ENCODE measurements at places on chromosomes 7 and 10.

- no peak for DNase-seq
Measured at GRCh38 chr7:131689662-131690234, 133.3 kb upstream of the PODXL start.

DNA sequence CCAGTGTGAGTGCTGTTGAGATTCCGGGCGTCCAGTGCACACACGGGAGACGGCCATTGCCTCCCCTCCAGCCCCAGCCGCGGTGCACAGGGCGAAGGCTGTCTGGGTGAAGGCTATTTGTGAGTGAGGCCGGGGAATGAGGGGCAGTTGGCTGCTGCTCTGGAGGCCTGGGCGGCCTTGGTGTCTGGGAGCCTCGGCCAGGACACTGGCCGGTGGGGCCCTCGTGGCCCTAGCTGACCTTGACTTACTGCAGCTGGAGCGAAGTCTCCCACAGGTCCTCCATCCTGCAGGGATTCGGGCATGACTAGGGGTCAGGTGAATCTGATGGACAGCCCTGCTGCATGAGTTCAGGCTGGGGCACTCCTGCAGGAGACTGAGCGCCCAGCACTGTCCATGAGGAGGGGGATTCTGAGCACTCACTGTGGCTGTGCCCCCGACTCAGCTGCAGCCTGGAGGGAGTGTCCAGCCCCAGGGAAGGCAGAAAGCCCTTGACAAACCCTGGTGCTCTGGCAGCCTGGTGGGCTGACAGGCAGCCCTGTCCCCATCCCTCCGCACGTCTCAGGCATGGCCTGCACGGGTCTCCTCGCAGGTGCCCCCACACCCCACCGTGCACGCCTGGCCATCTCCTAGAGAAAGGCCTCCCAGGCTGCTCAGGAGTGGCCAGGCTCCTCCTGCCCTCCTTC, 52.7 kb upstream of the FAM20C start:
- no peak for DNase-seq

- DNase-seq = no peak
Measured at GRCh38 chr10:8817299-8817698, 762.8 kb downstream of the GATA3 start.

DNA sequence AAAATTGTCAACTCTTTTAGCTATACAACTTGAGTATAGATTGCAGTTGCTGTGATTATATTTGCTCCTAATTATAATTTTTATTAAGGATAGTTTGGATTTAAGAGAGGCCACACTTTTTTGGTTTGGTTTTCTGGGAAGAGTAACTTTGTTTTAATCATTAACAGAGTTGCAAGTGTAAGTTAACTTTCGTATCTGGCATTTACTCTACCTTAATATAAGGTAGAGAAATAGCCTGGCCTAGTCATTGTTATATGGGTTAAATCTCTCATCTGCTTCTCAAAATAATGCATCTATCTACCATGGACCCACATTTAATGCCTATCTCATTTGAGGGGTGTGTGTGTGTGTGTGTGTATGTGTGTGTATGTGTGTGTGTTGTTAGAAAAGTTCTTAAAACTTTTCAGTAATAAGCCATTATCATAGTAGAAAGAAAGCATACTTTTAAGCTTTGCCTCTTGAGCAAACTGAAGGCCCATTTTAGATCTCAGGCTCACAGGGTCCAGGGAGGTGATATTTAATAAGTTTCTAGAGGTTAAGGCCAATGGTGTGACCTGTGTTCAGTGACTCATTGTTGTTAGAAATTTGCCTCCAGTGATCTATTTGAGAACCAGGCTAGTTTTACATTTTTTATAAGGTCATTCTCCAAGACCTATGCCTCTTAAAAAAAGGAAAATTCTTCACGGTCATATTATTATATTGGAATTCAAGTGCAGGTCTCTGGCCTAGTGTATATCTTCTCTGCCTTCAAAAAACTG, 10.9 kb upstream of the TEX47 start:
- DNase-seq = no peak

- DNase-seq = no peak
Measured at GRCh38 chr7:21304808-21305375, 123.0 kb upstream of the SP4 start.

DNA sequence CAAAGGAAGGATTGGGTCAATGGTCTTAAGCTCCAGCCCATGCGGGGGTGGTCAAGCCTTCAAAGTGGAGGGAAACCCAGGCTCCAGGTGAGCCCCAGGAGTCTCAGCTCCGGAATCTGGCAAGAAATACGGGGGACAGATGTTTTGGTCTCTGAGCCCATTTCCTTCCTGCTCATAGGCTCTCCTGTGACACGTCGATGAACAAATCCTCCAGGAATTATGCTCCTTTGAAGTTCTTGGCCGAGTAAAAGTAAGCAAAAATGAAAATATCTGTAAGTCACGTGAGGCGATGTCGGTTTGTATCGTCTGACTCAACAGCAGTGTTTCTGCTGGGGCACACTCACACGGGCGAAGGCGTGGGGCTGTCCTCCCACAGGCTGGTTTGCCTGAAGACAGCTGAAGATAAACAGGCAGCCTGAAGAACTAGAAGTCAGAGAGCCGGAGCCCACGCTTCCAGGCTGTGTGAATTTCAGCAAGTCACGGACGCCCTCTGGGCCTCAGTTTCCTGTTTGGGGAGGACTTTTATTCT, 52.6 kb upstream of the SMNDC1 start:
- DNase-seq = no peak

DNA sequence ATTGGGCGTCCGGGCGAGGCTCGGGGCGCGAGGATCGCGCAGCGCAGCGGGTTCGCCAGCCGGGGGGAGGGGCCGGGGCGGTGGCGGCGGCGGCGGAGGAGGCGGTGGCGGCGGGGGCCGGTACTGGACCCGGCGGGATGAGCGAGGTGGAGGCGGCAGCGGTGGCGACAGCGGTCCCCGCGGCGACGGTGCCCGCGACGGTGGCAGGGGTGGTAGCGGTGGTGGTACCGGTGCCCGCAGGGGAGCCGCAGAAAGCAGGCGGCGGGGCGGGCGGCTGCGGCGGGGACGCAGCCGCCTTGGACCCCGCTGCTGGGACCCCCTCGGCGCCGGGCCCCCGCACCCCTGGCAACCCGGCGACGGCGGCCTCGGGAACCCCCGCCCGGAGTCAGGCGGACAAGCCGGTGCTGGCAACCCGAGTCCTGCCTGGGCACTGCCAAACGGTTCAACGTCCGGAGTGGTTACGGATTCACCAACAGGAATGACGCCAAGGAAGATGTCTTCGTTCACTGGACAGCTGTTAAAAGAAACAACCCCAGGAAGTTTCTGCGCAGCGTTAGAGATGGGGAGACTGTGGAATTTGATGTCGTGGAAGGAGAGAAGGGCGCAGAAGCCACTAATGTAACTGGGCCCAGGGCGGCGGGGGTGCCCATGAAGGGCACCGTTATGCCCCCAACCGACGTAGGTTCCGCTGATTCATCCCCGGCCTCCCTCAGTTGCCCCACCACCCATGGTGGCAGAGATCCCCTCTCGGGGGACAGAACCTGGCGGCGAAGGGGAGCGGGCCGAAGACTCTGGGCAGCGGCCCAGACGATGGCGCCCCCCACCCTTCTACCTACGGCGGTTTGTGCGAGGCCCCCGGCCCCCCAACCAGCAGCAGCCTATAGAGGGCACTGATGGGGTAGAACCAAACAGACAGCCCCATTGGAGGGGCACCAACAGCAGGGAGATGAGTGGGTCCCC, 100.3 kb upstream of the CPXM2 start:
- no peak for DNase-seq

- DNase-seq = no peak
Measured at GRCh38 chr10:61588770-61589211, 73.9 kb upstream of the CABCOCO1 start.

- no peak for DNase-seq
Measured at GRCh38 chr10:85607043-85607695, 759.4 kb downstream of the GRID1 start.

DNA sequence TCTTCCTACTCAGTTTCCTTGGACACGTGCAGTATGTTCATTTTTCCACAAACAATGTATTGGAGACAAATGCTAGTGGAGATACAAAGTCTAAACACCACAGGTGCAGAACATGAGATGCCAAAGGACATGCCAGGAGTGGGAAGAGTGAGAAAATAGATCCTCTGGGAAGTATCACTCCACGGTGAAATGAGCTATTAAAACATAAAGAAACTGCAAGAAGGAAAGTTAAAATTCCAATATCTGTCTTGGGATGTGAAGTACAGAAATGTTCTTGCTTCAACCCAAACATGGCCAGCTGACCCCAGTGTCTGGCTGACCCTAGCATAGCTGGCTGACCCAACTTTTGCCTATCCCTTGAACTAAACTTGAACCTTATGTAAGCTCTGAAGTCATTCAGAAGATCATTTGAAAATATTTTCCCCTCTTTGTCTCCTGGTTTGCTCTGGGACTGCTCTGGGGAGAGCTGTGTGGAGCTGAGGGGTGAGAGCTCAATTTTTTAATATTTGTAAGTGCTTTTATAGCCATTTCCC, 59.5 kb downstream of the FZD1 start:
- no peak for DNase-seq

DNA sequence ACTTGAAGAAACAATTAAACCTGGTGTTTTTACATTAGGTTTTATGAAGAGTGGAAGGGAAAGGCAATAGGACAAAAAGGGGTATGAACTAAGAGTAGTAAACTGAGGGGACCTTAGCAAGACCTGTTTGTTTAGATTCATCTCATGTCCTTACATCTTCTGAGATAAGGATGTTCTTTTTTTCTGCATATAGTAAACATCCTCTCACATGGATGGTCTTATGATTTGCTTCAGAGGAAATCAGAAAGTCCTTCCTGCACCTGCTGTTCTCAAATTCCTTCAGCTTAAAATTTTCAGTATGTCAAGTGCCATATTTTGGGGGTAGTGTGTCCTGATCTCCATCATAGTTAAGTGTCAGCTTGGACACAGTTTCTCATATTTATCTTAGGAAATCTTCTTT, 232.6 kb downstream of the ADK start:
- no peak for DNase-seq

All from pons (tissue), 1 donor.